ENCODE measurements at places on chromosomes 1 and 21.
A peak's percentile ranks its signal among the peaks of the same experiment; 100 is the strongest.

GRCh38 chr1:222413991-222414549 lies 133.8 kb downstream of the HHIPL2 start:
- no peak for DNase-seq

GRCh38 chr1:172118618-172119017 lies 277.3 kb downstream of the DNM3 start:
- no peak for DNase-seq

GRCh38 chr1:201772178-201772577 lies 56.8 kb upstream of the IPO9 start:
- DNase-seq: no peak

DNA sequence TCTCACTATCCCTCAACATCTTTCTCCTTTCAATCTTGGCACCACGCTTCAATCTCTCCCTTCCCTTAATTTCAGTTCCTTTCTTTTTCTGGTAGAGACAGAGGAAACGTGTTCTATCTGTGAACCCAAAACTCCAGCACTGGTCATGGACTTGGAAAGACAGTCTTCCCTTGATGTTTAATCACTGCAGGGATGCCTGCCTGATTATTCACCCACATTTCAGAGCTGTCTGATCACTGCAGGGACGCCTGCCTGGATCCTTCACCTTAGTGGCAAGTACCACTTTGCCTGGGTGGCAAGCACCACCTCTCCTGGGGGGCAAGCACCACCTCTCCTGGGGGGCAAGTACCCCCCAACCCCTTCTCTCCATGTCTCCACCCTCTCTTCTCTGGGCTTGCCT lies 27.8 kb downstream of the SELL start:
- no peak for DNase-seq

DNA sequence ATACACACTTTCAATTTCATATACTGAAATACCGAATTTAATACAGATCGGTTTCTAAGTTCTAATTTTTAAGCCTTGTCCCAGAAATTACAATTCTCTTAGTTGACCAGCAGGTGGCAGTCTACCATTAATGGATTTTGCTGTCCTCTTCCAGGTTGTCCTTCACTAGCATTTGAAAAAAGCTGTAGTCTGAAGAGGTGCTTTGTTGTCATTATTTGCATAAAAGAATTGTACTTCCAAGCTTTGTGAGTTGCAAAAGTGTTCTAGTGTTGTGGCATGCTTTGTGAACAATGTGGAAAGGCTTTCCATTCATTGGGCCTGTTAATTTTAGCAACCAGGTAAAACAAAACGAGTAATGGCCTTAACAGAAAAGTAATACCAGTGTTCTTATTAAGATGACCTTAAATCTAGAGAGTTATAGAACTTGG lies 193.6 kb downstream of the RPS6KC1 start:
- DNase-seq: peak; percentile 40

- DNase-seq: no peak
Observed at GRCh38 chr1:234186037-234186688, 187.1 kb upstream of the COA6 start.

- no peak for DNase-seq
Observed at GRCh38 chr1:230465691-230466090, 39.6 kb upstream of the PGBD5 start.

DNA sequence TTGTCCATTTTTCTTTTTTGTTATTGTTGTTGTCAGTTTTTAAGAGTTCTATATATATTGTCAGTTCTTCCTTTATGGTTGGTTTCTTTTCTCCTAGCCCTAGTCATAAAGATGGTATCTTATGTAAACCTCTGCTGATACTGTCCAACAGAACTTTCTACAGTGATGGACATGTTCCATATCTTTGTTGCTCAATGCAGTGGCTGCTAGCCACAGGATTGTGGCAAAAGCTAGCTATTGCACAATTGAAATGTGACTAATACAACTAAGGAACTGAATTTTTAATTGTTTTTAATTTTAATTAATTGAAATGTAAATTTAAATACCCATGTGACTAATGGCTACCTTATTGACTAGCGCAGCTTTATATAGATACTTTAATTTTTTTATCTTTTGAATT lies 411.8 kb upstream of the PTBP2 start:
- DNase-seq: no peak

DNA sequence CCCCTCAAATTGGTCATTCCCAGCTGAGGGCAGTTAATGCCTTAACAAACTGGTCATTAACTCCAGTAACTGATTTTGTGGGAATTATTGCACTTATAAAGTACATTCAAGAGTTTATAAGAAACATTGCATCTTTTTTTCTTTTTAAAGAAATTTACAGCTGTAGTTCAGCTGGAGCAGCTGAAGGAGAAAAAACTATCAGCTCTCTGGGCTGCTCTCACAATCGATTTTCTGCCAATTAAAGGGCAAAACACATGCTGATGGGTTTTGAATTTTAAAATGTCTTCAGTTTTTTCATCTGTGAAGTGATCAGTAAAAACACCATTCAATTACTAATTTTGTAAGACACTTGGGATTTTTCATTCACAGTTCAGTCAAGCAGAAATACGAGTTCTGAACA lies 74.7 kb downstream of the KIFAP3 start:
- no peak for DNase-seq

GRCh38 chr1:159430985-159431384 lies 1.0 kb upstream of the OR10J4 start:
- DNase-seq: no peak

- no peak for DNase-seq
Observed at GRCh38 chr1:10208537-10208936, 1.8 kb upstream of the KIF1B start.

Measured in NCI-H526 (cell line).